Neural progenitor cell (in vitro differentiated cells): ENCODE measurements at places on chromosomes 6 and 20.
A peak's percentile ranks its signal among the peaks of the same experiment; 100 is the strongest.

DNA sequence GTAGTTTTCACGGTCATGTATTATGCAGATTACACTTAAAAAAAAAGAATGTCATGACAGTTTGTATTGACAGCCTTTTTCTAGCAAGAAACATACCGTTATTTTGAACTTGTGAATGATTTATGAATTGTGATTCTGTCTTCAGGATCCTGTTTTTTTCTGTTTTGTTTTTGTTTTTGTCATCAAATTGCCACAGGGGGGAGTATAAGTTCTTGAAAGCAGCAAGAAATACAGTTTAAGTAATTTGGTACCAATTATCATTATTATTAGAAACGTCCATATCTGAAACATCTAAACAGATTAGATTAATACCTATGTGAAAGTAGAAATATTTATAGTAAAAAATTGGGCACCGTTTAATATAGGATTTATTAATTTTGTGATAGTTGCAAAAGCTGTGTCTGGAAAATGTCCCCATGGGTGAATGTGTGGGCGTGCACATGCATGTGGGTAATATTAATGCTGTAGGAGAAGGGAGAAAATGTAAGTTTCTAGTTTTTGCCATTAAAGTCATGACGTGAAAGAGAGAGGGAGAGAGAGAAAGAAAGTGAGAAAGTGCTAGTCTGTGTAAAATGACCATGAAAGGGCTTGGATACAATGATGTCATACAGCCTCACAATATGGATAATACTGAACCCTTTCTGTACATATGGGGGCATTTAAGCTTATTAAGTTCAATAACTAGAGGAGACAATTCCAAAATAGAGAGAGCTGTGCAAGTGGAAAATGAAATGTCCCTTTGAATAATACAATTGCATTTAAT, 9.4 kb upstream of the CCN2 start:
- no peak for DNase-seq

- DNase-seq = no peak
These were observed 162.1 kb upstream of the TBX18 start for GRCh38 chr6:84926189-84927155.

GRCh38 chr6:106539936-106540335, 89.4 kb downstream of the RTN4IP1 start:
- peak; percentile 47 for DNase-seq

DNA sequence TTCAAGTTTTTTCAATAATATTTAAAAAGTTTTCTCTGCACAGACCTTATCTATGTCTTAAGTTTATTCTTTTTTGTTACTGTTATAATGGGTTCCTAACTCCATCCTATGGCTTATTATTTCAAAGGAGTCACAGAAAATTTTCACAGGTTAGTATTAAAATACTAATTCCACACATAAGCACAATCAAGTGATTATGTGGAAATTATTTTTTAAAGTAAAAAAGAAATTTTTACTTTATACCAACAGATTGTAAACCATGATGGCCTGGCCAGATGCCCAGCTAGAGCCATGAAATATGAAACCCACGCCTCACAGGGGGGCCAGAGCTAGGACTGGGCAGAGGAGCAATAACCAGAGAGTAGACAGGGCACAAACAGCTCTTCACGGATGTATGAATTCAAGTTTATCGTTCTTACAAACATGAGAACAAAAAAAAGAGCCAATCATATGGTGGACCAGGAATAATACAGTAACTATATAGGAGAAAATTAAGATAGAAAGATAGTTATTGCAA, 34.0 kb downstream of the NUDT3 start:
- DNase-seq = no peak

GRCh38 chr20:36010076-36010475, 41.7 kb downstream of the CNBD2 start:
- peak; percentile 46 for DNase-seq

DNA sequence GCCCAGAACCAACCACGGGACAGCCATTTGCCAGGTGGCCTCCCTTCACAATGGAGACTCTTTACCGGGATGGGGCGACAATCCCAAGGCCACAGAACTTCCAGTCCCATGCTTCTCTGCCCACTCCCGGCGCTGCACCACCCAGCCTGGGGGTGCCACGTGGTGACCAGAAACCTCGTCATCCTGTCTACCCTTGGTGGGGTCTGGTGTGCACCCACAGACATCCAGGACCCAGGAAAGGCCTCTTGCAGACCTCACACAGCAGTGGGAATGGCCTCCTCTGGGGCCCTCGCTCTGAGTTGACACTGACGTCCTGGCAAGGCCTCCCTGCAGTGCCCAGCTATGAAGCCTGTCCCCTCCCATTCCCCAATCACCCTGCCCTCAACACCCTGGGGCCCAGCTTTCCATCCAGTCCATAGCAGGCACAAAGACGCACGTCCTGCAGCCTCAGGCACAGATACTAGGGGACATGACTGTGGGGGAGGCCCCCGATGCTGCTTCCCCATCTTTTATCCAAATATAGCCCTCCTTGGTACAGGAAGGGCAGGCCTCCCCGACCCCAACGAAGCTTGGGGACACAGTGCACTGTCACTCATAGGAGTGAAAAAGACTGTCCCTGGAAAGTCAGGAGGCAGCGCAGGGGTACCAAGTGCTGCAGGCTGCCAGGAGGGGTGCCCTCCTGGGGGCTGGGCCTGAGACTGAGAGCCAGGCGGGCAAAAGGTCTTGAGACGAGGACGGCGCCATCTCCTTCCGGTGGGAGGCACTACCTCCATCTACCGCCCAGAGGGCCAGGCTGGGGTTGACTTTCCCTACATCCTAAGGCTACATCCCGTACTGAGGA, 7.2 kb downstream of the CST7 start:
- no peak for DNase-seq

GRCh38 chr6:111681860-111682259, 76.2 kb upstream of the TRAF3IP2 start:
- DNase-seq = no peak

DNA sequence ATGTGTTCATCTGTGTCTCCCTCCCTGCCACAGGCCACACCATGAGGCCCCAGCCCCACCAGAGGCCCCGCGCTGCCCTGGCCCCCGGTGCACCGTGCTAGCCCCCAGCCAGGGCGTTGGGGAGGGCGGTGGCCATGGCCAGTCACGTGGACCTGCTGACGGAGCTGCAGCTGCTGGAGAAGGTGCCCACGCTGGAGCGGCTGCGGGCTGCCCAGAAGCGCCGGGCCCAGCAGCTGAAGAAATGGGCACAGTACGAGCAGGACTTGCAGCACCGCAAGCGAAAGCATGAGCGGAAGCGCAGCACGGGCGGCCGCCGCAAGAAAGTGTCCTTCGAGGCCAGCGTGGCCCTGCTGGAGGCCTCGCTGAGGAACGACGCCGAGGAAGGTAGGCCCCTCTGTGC, 30.3 kb downstream of the PPP1R16B start:
- no peak for DNase-seq

GRCh38 chr6:12592634-12593033, 123.9 kb upstream of the PHACTR1 start:
- DNase-seq = peak; percentile 33

DNA sequence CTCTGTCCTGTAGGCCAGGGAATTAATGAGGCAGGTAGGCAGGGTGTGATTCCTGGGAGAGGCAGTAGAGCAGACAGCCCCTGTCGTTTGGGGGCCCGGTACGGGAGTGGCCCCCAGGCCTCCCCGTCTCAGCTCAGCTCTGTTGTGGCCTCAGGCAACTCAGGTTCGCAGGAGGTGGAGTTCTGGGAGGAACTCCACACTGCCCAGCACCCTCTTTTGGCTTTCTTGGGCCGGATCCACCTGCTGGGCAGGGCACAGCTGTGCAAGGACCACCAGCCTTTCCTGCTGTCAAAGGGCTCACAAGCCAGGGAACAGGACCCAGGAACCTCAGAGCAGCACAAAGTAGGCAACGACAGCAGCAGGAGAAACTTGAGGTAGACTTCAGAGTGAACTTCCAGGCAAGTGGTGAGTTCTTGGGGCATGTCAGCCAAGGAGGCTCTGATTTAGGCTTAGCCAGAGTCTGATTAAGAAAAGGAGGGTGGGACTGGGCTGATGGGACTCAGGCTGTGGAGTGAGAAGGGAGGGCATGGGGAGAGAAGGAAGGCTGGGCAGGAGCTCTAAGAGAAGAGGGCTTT, 36.9 kb downstream of the RAB44 start:
- no peak for DNase-seq

DNA sequence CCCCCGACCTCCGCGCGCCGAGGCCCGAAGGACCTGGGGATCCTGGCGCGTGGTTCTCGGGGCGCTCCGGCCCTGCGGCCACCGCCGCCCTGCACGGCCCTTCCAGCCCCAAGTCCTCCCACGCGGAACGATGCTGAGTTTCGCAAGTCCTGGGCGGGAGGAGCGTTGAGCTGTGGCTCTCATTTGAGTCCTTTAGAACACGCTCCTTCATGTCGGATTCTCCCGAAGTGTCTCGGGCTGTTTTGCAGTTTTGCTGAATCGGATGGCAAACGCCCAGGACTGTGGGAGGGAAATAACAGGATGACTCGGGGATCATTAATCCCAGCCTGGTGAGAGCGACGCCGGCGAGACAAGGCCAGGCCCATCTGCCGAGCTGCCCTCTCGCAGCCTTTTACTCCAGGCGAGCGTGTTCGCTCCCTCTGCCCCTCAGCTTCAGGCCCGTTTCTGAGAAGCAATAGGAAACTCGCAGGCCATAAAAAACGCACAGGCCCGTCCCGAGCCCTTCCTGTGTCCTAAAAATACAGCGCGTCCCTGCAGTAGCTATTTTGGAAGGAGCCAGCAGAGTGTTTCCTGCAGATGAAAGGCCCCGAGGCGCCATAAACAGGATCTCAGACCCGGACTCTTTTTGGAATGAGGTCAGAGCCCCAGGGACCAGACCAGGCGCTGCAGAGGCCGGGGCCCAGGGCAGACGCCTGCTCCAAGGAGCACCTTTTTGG, 153.5 kb downstream of the DLL1 start:
- no peak for DNase-seq

GRCh38 chr6:108484016-108484415, 76.7 kb upstream of the FOXO3 start:
- no peak for DNase-seq

- DNase-seq = no peak
These were observed 13.8 kb downstream of the FOXQ1 start for GRCh38 chr6:1325461-1326309.
